Astrocyte of the cerebellum (primary cell): ENCODE measurements at places on chromosomes 3 and 15.

DNA sequence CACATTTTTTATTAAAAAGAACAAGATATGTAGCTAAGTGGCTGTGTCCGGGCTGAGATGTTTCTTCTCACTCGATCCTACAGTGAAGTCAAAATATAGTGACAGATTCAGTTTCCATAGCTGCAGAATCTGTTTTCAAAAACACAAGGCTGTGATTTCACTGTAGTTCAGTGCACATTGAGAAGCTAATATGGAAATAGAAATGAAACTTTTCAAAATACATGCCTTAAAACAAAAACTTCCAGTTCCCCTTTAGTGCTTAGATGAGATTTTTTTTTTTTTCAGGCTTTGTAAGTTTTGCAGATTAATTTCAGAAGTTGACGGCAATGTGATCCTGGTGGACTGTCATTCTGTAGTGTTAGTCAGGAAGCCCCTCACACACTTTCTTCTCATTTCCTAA is 23.8 kb upstream of the TRAK1 start:
- no peak for DNase-seq

DNA sequence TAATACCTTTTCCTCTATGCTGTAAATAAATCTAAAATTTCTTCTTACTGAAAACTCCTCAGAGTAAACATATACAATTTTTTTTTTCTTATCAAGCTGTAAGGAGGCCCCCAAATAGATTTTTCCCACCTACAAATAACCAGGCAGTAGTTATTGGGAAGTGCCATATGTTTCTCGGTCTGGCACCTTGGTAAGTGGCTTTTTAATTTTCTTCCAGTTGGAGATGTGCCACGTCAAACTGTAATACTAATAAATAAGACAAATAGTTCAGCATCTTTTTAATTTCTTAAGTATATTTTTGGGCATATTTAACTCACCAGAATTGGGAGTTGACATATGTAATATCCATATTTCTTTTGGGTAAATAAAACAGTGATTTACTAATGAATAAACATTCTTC is 346.3 kb downstream of the DIPK2A start:
- DNase-seq, result no peak

- DNase-seq, result no peak
Observed at GRCh38 chr3:84893211-84893610, 65.6 kb upstream of the CADM2 start.

- DNase-seq, result no peak
Observed at GRCh38 chr3:98449606-98450193, 13.3 kb upstream of the OR5K1 start.

DNA sequence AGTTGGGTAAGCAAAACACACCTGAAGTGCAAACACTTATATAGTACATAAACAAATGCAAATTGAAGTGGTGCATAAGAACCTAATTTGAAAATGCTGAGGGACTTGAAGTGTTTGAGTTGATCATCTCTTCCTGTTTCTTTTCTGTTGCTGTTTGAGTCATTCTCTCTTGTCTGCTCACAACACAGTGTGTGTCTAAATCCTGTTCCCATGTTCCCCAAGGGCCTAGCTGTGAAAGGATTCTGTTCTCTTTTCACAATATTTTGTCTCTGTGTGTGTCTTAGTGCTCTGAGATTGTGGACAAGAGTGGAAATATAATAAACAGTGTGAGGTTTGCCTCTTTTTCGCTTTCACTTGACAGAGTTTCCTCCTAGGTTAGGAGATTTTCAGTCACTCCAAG is 6.1 kb downstream of the CD96 start:
- DNase-seq, result no peak

DNA sequence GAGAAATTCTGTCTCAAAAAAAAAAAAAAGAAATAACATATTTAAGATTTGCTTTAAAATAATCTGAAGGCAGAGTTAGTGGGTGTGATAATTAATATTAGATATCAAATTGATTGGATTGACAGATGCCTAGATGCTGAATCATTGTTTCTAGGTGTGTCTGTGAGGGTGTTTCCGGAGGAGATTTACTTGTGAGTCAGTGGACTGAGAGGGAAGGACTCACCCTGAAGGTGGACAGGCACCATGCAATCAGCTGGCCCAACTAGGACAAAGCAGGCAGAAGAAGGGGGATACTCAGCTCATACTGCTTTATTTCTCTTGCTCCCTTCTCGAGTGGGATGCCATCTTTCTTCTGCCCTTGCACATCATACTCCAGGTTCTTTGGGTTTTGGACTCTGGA is 16.7 kb upstream of the RPL24 start:
- no peak for DNase-seq

DNA sequence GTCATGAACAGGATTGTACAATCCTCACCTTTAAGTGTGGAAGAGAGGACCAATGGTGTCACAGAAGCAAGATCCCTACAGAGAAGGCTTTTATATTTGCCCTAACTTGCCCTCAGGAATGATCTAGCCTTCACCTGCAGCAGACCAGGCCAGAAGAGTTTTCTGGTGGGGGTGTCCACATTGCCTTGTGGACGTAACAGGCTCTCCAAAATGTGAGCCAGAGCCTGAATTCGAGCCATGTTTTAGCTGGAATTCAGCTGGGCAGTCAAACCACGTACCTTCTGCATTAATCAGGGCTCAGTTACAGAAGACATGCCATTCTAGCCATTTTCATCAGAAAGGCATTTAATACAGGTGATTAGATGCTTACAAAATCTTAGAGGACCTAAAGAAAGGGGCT is 23.6 kb upstream of the RAB7A start:
- no peak for DNase-seq

DNA sequence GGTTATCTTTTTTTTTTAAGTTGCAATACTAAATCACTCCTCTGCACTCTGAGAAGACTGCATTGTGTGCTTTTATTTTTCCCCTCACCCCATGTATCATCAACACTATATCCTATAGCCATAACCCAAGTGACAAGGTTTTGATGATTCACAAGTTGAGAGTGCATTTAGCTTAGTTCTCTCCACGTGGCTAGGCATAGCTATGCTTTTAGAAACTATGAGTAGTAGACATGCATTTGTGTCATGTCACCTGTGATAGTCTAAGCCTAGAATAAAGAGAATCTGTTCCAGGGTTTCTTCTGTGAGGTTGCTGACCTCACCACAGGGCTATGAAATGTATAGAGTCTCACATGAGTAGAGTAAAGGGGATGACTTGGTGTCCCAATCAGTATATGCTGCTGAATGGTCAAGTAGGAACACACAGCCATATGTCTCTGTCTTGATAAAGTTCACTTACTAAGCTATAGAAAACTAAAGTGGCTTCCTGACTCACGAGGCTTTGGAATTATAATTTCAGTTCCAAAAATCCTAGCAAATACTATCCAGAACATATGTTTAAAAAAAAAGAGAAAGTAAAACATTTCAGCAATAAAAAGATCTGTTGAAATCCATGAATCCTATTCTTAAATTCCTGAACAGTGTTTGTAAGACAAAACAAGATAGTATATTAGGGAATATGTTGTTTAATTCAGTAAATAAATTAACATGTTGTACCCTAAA is 206.3 kb downstream of the LSAMP start:
- DNase-seq, result no peak

- DNase-seq, result no peak
Observed at GRCh38 chr3:2261747-2262146, 163.1 kb downstream of the CNTN4 start.

DNA sequence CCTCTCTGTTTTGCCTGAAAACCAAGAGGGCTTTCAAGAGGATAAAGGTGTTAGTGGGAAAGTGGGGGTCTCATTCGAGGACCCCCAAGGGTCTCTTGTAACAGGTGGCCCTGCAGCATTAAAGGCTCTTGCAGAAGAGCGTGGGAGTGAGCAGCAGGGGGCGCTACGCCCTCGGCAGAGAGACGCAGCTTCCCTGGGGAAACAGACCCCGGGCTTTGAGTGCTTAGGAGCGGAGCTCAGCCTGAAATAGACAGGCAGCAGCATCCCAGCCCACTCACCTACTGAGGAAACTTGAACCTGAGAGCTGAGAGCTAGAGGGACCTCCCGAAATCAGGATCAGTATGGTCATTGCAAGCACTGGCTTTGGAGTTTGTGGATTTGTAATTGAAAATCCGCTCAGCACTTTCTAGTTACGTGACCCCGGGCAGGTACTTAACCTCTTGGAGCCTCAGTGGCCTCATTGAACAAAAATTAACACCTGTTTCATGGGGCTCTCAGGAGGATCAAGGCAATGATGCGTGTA is 25.7 kb downstream of the RPLP1 start:
- peak; percentile 39 for DNase-seq

GRCh38 chr3:21417991-21418390 is 333.0 kb downstream of the ZNF385D start:
- peak; percentile 67 for DNase-seq

- no peak for DNase-seq
Observed at GRCh38 chr3:184360929-184361531, 375 bp downstream of the CLCN2 start.
